ENCODE measurements at places on chromosomes 7 and 10.

DNA sequence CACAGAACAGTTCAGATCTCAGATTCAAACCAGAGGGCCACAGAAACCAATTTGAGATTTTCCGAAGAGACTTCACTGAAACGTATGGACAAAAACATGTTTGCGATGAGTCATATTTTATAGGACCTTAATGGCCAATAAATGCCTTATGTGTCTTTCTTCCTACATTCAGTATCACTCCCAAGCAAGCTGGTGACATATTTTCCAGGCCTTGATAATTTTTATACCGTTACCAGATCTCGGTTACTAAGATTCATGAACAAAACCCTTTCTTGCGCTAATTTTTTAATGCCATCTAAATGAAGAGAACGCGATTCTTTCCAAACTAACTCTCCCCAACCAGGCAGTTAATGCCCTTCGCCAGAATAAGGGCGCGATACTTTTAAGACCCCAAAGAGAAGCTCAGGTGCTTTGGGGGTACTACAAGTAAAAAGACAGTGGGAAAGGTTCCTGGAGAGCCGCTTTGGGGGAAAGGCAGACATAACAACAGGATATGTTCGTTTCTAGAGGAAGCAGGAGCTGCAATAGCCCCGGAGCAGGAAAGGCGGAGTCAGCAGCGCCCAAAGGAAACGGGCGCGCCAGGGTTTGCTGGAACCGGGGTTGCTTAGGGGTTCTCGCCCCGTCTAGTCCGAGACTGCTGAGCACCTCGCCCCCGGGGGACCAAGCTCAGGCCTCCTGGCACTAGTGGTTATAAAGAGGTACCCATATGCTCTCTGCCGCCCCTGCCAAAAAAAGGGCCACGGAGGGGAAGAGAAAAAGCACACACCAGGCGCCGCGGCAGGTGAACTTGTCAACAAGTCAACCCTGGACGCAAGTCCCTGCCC, 884 bp downstream of the ICA1 start:
- peak; percentile 7 for DNase-seq

DNA sequence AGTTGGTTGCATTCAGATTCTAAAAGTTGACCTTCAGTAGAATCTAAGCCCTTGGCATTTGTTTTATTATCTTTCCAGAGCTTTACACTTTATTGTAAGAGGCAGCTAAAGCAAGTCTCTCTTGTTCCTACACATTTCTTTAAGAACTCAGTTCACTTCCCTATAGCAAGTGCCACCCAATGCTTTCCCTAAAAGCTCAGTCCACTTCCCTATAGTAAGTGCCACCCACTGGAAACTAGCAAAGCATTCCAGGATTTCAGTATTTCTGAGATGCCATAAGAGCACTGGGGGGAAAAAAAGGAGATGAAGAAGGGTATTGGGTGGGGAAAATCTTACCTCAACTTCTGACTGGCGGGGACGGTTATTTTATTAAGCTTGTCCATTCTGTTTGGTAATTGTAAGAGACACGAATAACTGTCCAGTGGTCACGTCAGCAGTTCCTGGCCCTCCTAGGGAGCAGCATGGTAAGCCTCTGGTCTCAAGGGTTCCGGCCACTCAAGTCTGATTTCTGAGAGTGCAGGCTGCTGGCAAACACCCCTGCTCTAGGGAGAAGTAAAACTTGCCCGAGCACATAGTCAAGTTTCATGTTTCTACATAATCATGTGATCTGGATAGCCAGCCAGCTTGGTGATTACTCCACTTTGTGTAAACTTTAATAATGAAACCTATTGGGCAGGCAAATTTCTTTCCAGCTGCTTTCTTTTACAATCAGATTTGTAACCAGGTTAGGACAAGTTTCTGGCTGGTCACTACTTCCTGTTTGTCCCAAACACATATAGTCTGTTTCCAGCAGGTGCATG, at the start of gene BLNK:
Gene BLNK (minus strand): TSS at position 554 of the 800 bp plus-strand sequence. CDS start 171 bp downstream, at position 383.
- peak; percentile 6 for DNase-seq

DNA sequence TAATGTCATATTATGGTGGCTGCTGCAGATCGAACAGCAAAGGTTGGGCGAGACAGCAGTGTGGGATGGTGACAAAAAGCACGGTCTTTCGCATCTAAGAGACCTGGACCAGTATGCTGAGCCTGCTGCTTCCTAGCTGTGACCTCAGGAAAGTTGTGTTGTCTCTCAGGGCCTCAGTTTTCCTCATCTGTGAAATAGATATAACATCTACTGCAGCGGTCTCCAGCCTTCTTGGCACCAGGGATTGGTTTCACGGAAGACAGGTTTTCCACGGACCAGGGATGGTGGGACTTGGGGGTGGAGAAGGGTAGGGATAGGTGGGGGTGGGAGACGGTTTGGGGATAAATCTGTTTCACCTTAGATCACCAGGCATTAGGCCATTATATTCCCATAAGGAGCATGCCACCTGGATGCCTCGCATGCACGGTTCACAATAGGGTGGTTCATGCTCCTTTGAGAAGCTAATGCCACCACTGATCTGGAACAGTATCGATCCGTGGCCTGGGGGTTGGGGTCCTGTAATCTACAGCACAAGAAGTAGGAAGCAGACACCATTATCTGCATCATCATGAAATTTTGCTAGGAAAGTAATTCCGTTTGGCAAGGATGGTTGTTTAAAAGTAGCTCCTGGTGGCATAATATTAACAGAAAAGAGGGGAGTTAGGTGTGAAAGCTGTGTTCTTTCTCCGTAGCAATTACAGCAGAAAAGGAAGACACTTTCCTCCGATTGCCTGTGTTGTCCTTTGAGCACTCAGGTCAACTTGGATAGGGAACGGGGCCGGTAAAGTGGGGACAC, 10.8 kb downstream of the KLF6 start:
- peak; percentile 48 for DNase-seq

DNA sequence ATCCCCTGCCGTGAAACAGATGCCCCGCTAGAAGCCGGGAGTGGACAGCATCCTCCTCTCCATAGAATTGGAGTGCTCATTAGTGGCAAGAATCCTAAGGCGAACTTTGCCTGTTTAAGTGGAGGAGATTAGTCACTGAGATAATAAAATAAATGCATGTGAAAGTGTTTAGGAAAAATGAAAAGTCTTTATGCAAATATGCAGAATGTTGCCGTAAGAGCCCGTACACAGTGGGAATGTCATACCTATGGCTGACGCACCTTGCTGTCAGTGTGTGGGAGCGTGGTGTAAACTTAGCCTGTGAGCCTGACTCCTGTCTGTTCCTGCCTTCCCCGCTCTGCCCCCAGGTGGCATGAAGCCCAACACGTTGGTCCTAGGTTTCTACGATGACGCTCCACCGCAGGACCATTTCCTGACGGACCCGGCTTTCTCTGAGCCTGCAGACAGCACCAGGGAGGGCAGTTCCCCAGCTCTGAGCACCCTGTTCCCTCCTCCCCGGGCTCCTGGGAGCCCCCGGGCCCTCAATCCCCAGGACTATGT, 1.7 kb upstream of the TRIP6 start:
- DNase-seq = peak; percentile 68

Measured in EH (cell line).